H4 (cell line): ENCODE measurements at places on chromosomes 3 and 15. TPM values are rescaled to one million over a fixed set of nuclear protein-coding genes. Genes with fewer than 3 reads are reported as not detected.

DNA sequence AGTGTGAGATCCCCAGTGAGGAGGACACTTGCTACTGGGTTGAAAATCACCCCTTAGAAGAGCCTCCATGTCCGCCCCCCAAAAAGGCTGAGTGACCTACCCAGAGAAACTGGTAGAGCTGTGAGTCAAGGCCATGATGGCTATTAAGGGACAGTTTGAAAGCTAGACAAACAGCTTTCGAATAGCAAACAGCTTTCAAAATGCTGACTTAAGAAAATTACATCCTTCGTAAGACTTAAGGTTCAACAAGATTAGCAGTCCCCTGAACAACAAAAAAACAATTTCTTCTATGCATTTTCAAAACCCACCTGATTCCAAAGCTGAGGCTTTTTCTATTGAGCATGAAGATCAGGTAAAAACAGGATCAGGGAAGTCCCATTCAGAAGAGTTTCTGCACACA is 269.7 kb upstream of the SOX2 start:
- DNase-seq: no peak

EPHB1 gene
- total RNA-seq: 0.29 and 1.2 TPM in 2 replicates

- no peak for DNase-seq
Observed at GRCh38 chr15:56837273-56837672, 81.2 kb upstream of the TCF12 start.

- DNase-seq: no peak
Observed at GRCh38 chr3:31242026-31242960, 290.4 kb upstream of the STT3B start.

ERC2 gene
- total RNA-seq: 0.18 and 1.6 TPM in 2 replicates

- DNase-seq: peak; percentile 65
Observed at GRCh38 chr15:25850154-25851111, 12.7 kb downstream of the ATP10A start.

GRCh38 chr3:68866157-68866556 is 66.2 kb downstream of the TAFA4 start:
- no peak for DNase-seq

BTLA gene
- not detected in 2 replicates for total RNA-seq

KNG1 gene
- not detected in 2 replicates for total RNA-seq

GRCh38 chr3:4821975-4822374 is 157.3 kb upstream of the BHLHE40 start:
- no peak for DNase-seq

GRCh38 chr3:45007091-45007490 is 19.0 kb upstream of the CLEC3B start:
- no peak for DNase-seq

DNA sequence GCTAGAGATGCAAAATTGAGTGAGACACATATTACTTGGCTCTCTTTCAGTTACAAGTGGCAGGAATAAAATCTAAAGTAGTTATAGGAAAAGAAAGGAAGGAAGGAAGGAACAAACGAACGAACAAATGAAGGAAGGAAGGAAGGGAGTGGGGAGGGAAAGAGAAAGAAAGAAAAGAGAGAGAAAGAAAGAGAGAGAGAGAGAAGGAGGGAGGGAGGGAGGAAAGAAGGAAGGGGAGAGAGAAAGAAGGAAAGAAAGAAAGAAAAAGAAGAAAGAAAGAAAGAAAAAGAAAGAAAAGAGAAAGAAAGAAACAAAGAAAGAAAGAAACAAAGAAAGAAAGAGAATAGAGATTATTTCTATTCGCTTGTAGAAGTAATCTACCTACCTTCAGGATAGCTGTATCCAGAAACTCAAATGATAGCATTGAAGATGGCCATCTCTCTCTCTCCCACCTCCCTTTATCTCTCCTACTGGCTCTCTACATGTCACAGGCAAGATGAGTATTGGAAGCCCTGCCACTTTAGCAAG is 229.7 kb upstream of the TLE3 start:
- no peak for DNase-seq

DNA sequence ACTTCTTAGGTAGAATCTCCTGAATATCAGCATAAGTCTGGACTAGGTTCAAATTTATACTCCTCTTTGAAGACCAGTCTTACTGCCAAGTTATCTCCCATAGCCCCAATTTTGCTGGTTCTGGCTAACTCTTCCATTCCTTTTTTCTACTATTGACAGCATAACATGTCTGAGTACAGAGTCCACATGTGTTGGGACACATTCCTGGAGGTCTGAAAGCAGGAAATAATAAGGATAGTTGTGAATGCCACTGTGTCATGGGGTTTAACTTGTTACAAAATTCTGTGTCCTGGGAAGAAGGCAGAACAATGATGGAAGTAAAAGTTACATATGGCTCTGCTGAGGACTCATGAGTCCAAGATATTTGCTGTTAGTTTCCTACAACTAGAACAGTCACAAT is 57.4 kb upstream of the ZBTB20 start:
- no peak for DNase-seq

DIS3L gene
- 21.1 and 21.3 TPM in 2 replicates for total RNA-seq

PLA2G4D gene
- not detected in 2 replicates for total RNA-seq

- no peak for DNase-seq
Observed at GRCh38 chr3:8619548-8619947, 25.1 kb downstream of the SSUH2 start.
